ENCODE measurements at places on chromosomes 1 and 21.

- DNase-seq: no peak
Observed at GRCh38 chr21:15414057-15414456, 315.7 kb upstream of the USP25 start.

- no peak for DNase-seq
Observed at GRCh38 chr1:38644092-38644491, 215.5 kb downstream of the RRAGC start.

DNA sequence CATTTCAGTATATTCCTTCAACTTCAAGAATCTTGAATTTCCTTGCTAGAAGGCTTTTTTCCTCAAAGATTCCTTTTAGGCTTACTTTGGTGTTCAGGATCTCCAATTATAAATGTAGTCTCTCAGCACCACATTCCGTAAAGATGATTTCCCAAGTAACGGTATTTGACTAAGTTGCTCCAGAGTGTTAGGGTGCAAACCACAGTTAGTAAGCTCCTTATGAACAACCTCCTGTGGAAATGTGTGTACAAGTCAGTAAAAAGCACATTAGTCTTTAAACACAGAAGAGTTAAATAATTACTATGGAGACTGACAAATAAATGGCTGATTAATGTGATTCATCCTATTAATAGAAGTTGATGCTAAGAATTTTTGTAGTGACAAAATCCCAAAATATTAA, 10.3 kb downstream of the DONSON start:
- DNase-seq: no peak

DNA sequence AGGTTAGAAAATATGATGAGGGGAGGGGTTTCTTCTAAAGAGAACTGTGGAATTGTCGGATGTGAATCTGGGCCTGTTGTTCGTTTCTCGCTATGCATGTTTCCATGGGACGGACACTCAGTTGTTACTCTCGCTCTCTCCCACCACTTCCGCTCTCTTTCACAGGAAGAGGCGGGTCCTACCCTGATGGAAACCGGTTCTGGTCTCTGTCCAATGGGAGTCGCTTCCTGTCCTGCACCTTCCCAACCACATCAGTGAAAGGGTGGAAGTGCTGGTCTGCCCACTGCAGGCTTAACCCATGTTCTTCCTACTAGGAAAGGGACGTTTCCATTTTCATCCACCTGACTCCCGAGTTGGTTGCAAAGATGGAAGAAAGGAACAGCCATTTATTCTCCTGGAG, 119.4 kb downstream of the KCNJ15 start:
- DNase-seq: no peak

DNA sequence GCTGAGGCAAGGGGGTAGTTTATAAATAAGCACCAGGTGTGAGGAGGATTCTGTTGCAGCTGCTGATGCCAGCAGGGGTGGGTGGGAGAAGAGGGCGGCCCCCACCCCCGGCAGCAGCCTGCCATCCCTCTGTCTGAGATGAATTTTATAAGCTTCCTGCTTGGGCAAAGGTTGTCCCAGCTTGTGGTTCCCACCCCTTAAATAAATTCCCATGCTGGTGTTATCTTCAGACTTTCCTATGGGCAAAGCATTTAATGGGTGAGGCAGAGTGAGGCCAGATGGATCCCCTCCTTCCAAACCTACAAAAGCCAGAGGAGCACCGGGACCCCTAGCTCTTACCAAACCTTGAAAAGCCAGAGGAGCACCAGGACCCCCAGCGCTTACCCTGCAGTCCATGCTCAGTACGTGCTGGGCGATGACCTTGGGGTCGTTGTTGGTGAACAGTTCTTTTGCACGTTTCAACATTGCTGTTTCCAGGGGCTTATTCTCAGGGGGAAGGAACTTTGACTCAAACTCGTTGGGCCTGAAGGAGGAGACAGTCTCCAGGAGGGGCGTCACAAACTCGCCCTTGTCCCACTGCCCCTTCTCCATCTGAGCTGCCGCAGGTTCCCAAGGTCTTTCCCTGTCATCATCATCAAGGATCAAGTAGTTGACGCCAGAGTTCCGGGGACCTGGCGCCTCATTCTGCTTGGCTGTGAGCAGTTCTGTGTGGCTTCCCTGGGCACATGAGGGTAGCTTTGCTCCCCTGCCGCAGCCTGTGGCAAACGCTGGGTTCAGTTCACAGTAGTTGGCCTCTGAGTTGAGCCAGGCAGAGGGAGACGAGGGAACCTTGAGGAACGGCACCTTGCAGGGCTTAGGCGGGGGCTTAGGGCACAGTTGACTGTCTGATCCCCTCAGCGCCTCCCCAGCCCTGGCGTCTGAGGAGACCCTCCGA, 99.5 kb downstream of the BCAR3 start:
- DNase-seq: no peak

- no peak for DNase-seq
Observed at GRCh38 chr1:211609120-211610024, 30.4 kb upstream of the SLC30A1 start.
